ENCODE measurements at places on chromosomes 11 and 22. TPM values are rescaled to one million over a fixed set of nuclear protein-coding genes. Genes with fewer than 3 reads are reported as not detected.

- H3K4me1 ChIP-seq = no peaks in the 10 kb centered on the region
- H3K27me3 ChIP-seq = no peaks in the 10 kb centered on the region
- H3K36me3 ChIP-seq = no peaks in the 10 kb centered on the region
- no peak overlapping the region for H3K27ac ChIP-seq
Measured at GRCh38 chr11:33542921-33543320, 157.7 kb downstream of the C11orf91 start.

- H3K4me3 ChIP-seq = no peak overlapping the region
- no peaks in the 10 kb centered on the region for H3K27me3 ChIP-seq
Measured at GRCh38 chr11:35927682-35928081, 16.2 kb upstream of the LDLRAD3 start.

DNA sequence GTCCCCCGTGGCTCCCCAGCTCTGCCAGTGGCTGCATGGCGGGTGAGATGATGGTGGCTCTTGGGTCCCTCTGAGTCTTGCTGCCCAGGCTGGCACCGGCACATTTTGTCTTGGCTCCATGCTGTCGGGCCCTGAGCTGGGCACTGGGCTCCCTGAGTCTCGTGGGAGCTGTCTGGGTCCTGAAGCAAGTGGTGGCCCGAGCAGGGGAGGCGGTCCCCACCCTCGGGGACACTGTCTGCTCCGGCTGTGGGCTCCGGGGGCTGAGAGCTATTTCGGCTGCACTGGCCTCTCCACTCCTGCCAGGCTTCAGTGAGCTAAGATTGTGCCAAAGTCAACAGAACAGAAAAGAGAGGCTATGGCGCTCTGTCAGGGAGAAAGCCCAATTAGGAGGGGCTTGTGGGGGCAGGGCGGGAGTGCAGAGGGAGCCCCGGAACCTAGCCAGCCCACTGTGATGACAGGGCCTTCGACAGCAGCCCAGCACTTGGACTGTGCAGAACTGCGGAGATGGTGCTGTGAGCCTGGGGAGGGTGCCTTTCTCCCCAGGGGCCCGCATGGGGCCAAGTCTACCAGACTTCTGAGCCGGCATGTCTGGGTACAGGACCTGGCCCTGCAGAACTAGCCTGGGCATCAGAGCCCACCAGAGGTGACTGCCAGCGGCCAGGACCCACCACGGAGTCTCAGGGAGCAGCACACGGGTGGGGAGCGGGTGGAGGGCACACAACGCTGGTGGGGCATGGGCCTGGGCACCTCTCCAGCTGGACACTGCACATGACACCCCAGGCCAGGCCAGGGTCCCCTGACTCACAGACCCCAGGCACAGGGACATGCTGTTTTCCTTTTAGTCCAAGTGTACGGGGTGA is 38.0 kb downstream of the RTN4R start:
- H3K4me1 ChIP-seq = peaks cover 4% of the 10 kb centered on the region
- H3K36me3 ChIP-seq = no peaks in the 10 kb centered on the region
- DNase-seq = no peak
- H3K27ac ChIP-seq = no peak overlapping the region
- H3K27me3 ChIP-seq = no peaks in the 10 kb centered on the region
- H3K4me3 ChIP-seq = no peak overlapping the region

DNA sequence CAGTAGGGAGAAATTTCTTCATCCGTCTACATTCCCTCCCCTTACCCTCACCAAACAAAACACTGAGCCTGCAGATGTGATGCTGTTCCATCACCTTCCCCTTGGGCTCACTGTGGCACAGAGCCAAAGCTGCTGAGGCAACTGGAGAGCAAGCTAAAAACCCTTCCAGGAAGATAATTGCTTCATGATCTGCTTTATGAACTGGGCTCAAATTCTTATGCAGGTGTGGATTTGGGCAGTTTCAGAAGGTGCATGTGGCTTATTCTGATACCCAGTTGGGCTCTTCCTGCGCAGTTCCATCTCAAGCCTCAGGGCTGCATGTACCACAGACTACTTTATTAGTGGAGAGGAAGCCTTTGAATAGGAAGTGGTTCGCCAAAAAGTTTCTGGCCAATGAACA is 58.3 kb downstream of the AAMDC start:
- DNase-seq = no peak
- H3K36me3 ChIP-seq = peaks cover 64% of the 10 kb centered on the region
- H3K27me3 ChIP-seq = no peaks in the 10 kb centered on the region
- H3K4me3 ChIP-seq = no peak overlapping the region

DNA sequence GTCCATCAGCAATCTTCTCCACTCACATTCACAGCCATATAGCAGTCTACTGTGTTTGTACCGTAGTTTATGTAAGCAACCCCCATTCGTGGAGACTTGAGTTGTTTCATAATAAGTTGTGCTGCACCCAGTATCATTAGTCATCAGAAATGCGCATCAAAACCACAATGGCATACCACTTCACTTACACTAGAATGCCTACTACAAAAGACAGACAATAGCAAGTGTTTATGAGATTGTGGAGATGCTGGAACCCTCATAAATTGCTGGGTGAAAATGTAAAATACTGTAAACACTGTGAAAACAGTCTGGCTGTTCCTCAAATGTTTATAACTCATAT is 133.3 kb downstream of the ATXN10 start:
- peaks cover 19% of the 10 kb centered on the region for H3K4me1 ChIP-seq
- H3K4me3 ChIP-seq = no peak overlapping the region
- no peaks in the 10 kb centered on the region for H3K36me3 ChIP-seq
- no peak overlapping the region for H3K27ac ChIP-seq
- H3K27me3 ChIP-seq = no peaks in the 10 kb centered on the region
- no peak for DNase-seq

GRCh38 chr11:45455536-45455935 is 169.4 kb upstream of the SYT13 start:
- no peak overlapping the region for H3K4me3 ChIP-seq
- H3K4me1 ChIP-seq = no peaks in the 10 kb centered on the region
- H3K27me3 ChIP-seq = peaks cover 23% of the 10 kb centered on the region

DNA sequence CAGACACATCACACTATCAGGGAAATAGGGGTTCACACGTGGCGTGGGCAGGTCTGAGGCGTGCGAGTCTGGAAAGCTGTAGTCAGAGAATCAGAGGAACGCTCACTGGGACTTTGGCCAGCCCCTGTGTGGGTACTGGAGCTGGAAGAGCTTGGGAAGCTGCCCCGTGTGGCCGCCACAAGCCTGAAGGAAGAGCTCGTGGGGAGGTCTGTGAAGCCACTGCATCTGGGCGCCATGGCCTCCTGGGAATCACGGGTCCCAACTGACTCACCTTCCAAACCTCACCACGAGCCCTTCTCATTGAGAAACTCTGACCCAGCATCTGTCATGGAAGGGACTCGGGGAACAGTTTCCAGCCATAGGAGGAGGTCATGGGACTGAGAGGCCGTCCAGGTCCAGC is 5.9 kb upstream of the MRGPRF start:
- H3K27me3 ChIP-seq = no peaks in the 10 kb centered on the region
- DNase-seq = no peak
- peak overlapping the region; percentile 78 for H3K27ac ChIP-seq
- no peak overlapping the region for H3K4me3 ChIP-seq
- peaks cover 8% of the 10 kb centered on the region for H3K4me1 ChIP-seq

- H3K4me3 ChIP-seq = no peak overlapping the region
- DNase-seq = no peak
- peak overlapping the region; percentile 45 for H3K27ac ChIP-seq
- H3K27me3 ChIP-seq = no peaks in the 10 kb centered on the region
- no peaks in the 10 kb centered on the region for H3K36me3 ChIP-seq
Measured at GRCh38 chr11:132112846-132113245, 742.4 kb downstream of the NTM start.

The MAPK11 gene
- 12.5 TPM for total RNA-seq

The CLNS1A gene
- total RNA-seq = 70.6 TPM

DNA sequence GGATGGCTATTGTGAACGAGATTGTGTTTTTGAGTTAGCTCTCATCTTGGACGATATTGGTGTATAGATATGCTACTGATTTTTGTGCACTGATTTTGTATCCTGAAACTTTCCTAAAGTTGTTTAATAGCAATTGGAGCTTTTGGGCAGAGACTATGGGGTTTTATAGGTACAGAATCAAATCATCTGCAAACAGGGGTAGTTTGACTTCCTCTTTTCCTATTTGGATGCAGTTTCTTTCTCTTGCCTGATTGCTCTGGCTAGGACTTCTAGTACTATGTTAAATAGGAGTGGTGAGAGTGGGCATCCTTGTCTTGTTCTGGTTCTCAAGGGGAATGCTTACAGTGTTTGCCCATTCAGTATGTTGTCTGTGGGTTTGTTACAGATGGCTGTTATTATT is 8.9 kb upstream of the SCGB1D1 start:
- H3K4me3 ChIP-seq = no peak overlapping the region
- no peak for DNase-seq
- no peaks in the 10 kb centered on the region for H3K27me3 ChIP-seq
- no peaks in the 10 kb centered on the region for H3K36me3 ChIP-seq
- H3K27ac ChIP-seq = no peak overlapping the region
- H3K4me1 ChIP-seq = no peaks in the 10 kb centered on the region

DNA sequence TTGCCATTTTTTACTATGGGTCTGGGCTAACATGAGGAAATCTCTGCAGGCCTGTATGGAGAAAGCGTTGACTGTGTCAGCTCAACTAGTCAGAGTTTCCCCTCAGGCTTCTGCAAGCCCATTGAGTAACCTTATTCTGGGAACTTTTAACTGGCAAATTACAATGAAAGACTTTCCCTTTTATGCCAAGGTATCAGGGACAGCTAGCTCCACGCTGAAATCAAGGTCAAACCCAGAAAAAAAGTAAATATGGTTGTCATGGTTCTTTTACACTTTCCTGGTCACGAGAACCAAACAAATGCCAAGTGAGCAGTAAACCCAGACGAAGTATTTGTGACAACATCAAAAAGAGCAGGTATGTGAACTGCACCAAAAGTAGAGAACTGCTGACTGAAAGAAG is 13.8 kb downstream of the OSBP start:
- no peaks in the 10 kb centered on the region for H3K27me3 ChIP-seq
- H3K27ac ChIP-seq = no peak overlapping the region
- no peak overlapping the region for H3K4me3 ChIP-seq
- peaks cover 60% of the 10 kb centered on the region for H3K36me3 ChIP-seq
- H3K4me1 ChIP-seq = no peaks in the 10 kb centered on the region
- DNase-seq = no peak

GRCh38 chr22:24937114-24937513 is 9.4 kb downstream of the LHFPL7 start:
- H3K27ac ChIP-seq = no peak overlapping the region
- H3K36me3 ChIP-seq = no peaks in the 10 kb centered on the region
- no peaks in the 10 kb centered on the region for H3K4me1 ChIP-seq
- H3K27me3 ChIP-seq = no peaks in the 10 kb centered on the region
- DNase-seq = no peak
- H3K4me3 ChIP-seq = no peak overlapping the region

DNA sequence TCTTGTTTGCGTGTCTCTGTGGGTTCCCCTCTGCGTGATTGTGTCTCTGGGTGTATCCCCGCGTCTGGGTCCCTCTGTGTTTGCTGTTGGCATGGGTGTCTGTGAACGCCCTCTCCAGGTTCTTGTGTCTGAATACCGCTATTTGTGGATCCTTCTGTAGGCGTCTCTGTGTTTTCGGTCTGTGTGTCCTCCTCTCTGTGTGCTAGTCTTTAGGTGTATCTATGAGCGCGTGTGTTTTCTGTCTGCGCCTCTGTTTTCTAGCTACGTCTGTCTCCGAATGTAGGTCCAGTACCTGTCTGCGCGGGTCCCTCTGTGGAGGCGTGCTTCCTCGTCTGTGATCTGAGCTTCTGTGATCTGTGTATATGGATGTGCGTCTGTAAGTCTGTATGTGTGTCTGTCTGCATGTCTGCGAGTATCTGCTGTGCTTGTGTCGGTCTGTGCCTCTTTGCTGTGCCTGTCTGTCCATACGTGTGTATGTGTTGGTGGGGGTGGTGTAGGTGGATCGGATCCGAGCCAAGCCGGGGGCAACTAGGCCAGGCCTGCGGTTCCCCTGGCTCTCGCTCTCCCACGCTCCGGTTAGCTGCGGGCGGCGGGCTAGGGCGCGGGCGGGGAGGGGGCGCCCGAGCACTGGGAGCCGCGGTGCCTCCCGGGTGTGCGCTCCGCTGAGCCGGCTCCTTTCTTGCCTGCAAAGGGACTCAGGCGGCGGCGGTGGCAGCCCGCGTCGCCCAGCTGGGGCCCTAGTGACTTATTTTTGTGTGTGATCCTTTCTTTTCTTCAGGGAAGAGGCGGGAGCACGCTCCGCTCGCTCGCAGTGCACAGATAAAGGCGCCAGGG is 105.3 kb upstream of the E2F8 start:
- H3K36me3 ChIP-seq = no peaks in the 10 kb centered on the region
- peaks cover 94% of the 10 kb centered on the region for H3K27me3 ChIP-seq
- DNase-seq = no peak
- peak overlapping the region; percentile 44 for H3K4me3 ChIP-seq
- no peak overlapping the region for H3K27ac ChIP-seq
- H3K4me1 ChIP-seq = peaks cover 19% of the 10 kb centered on the region

The SLC22A9 gene
- total RNA-seq = not detected

- DNase-seq = no peak
- H3K27me3 ChIP-seq = no peaks in the 10 kb centered on the region
- H3K4me3 ChIP-seq = no peak overlapping the region
Measured at GRCh38 chr11:27085605-27086004, 45.0 kb downstream of the BBOX1 start.

DNA sequence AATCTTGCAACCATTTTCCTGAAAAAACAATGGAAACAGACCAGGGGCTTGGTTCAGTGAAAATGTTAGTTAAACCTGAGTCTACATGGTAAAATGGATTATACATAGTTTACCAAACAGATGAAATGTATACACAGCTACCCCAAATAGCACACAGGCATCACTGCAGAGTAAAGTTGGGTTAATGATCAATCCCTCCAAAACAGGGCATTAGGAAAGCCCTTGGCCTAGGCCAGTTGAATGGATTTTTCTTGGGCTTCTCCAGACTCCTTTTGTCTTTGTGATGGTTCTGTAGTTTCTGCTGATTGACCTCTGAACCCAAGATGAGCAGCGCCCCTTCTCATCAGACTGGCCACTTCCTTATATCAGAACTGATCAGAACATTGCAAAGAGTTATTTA is 173.5 kb downstream of the RRAS2 start:
- peaks cover 26% of the 10 kb centered on the region for H3K4me1 ChIP-seq
- no peak overlapping the region for H3K27ac ChIP-seq
- no peaks in the 10 kb centered on the region for H3K27me3 ChIP-seq
- no peak overlapping the region for H3K4me3 ChIP-seq
- no peaks in the 10 kb centered on the region for H3K36me3 ChIP-seq

GRCh38 chr11:65133724-65134123 is 595 bp downstream of the SYVN1 start:
- peak overlapping the region; percentile 84 for H3K4me3 ChIP-seq
- H3K27ac ChIP-seq = peak overlapping the region; percentile 94
- H3K4me1 ChIP-seq = peaks cover 39% of the 10 kb centered on the region
- H3K27me3 ChIP-seq = no peaks in the 10 kb centered on the region
